ENCODE measurements at places on chromosomes 4 and X. TPM values are rescaled to one million over a fixed set of nuclear protein-coding genes. Genes with fewer than 3 reads are reported as not detected.

DNA sequence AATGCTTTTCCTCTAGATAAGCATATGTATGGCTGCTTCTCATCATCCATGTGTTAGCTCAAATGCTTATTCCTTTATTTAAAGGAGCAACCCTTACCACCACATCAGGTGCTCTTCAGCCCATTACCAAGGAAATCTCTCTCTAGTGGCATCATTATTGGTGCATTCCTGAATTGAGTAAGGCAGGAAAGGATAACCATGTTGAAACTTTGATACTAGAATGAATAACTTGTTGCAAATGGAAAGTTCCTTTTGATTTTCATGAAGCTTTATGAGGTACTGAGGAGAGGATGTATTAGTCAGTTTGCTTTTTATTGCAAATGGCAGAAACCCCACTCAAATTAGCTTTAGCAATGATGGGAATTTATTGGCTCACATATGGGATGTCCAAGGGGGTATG is 212.3 kb upstream of the FGF13 start:
- no peak for DNase-seq

- DNase-seq: peak; percentile 74
Observed at GRCh38 chr4:25358515-25359275, 18.4 kb upstream of the ANAPC4 start.

- no peak for DNase-seq
Observed at GRCh38 chr4:5122114-5122513, 70.8 kb downstream of the STK32B start.

DNA sequence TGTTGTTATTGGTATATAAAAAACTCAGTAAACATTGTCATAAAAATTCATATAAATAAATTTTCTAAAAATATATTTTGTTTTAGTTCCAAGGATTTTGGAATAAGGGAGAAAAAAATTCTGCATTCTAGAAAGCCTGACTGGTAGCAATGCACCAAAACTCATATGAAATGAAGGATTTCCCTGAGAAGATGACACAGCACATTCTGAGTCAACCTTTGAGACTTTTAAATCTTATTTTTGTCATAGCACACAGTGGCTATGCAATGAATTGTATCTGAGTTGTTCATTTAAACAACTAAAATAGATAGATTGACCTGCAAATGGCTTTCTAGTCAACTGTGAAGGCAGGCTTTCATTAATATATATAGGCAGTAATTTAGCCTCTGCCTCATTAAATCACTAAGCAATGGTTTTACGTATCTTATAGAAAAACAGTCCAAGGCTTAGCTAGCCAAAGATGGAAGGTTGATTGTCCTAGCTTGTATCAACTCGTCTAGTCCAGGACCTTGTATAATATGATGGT is 239.1 kb upstream of the NEIL3 start:
- DNase-seq: no peak

- DNase-seq: no peak
Observed at GRCh38 chr4:80219301-80220025, 22.2 kb downstream of the PRDM8 start.

DNA sequence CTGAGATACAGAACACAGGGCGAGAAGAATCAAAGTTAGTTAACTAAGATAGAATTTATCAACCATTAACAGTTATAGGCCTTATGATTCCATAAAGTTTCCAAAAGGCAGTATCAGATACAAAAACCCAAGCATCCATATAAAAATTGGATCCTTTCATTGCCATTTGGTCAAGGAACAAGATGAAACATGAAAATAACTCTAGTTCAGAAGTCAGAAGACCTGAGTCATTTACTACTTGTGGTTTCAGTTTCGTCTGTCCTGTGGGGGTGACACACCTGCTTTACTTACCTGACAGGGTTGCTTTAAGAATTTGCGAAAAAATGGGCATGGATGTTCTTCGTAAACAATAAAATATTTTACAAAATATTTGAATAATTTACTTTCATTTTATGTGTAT is 130.8 kb downstream of the ANAPC10 start:
- DNase-seq: no peak

DNA sequence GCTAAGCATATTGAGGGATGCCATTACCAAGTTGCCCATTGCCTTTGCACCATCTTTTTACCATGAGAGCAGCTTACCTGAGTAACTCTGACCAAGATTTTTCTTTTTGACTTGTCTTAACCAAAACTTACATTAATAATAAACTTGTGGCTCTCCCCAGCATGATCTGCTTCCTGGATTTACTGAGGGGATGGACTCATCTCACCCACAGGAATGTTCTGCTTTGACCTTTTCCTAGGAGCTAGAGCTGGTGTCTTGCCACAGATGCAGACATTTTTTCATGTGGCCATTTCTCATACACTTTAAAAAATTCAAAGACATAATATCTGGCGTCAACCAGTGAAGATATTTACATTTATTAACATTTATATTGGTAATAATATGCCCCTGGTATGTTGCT is 79.2 kb upstream of the EFHC2 start:
- no peak for DNase-seq

- DNase-seq: no peak
Observed at GRCh38 chr4:143700416-143701352, at the start of gene FREM3. FREM3 (minus strand) TSS chr4:143700675; CDS start chr4:143700675, 0 bp downstream.

DNA sequence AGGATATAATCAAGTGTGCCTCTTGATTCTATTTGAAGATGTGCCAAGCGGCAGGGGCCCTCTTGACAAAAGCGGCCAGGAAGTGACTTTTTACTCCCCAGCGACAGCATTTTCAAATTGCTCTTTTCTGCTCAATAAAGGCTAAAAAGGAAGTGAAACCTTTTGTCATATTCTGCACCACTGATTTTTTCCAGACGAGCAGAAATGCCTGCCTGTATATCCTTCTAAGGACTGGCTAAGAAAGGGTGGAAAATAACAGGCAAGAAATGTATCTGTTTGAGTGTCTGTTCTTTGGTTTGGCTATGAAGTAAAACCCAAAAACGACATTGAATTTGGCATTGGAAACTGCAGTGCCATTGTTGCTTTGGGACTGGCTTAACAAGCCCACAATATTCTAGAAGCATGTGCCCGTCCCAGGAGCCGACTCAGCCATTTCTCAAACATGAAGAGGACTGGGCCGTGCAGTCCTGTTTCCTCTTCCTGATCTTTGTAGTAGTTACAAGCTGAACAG is 25.4 kb downstream of the TMSB4X start:
- no peak for DNase-seq

The IL1RAPL1 gene
- not detected for total RNA-seq

Measured in Peyer's patch (tissue), 4 donors.